ENCODE measurements at places on chromosomes 6 and 20.
A peak's percentile ranks its signal among the peaks of the same experiment; 100 is the strongest.

- DNase-seq: no peak
These were observed 88.2 kb downstream of the CDH26 start for GRCh38 chr20:60046436-60046835.

DNA sequence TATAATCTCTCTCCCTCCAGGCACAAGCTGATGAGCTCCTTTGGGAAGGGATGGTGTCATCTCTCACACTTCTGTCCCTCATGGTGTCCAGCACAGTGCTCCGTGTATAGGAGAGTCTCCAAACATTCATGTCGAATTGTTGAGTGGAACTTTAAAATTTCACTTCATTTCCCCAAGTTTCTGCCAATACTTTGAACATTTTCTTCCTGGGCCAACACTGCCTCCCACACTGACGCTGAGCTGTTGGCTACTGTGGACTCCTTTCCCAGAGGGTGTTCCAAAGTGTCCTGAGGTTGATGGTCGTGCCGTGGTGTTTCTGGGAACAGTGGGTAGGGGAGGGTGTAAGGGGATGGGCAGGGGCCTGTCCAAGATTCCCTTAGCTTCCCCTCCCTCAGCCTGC is 122.7 kb downstream of the TIAM2 start:
- no peak for DNase-seq

DNA sequence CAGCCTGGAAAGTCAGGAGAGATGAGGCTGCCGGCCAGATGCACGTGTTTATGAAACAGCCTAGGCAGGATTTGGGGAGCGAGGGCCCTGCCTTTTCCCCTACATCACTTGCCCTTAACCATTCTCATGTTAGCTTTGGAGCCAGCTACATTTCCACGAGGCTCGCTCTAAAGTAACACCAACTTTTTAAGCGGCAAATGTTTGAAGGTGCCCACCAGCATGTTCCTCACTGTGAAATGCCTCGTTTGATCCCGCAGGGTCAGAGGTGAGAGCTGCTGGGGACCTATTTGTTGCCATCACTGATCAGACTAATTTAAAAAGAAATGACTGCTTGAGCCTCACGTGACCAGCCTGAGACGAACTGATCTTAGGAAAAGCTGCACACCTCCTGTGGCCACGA is 51.6 kb upstream of the DACT2 start:
- no peak for DNase-seq

- no peak for DNase-seq
These were observed 7.5 kb downstream of the DIDO1 start for GRCh38 chr20:62918831-62919230.

DNA sequence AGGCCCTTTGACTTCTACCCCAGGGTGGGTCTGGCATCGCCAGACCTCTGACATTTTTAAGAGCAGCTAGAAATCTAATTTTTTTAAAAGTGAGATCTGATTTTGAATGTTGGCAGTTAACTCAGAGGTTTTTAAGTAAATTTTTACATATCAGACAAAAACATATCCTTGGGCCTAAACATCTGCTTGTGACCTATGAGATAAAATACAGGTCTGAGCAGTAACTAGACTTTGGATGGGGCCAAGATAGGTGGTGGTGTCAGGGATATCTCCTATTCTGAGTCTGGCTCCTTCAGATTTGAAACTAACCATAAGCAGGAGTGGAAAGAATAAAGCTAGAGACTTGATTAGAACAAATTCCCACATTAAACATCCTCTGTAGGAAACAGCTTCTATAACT is 17.6 kb downstream of the RALY start:
- no peak for DNase-seq

GRCh38 chr6:54107470-54108090 is 3.7 kb upstream of the MLIP start:
- DNase-seq: no peak

DNA sequence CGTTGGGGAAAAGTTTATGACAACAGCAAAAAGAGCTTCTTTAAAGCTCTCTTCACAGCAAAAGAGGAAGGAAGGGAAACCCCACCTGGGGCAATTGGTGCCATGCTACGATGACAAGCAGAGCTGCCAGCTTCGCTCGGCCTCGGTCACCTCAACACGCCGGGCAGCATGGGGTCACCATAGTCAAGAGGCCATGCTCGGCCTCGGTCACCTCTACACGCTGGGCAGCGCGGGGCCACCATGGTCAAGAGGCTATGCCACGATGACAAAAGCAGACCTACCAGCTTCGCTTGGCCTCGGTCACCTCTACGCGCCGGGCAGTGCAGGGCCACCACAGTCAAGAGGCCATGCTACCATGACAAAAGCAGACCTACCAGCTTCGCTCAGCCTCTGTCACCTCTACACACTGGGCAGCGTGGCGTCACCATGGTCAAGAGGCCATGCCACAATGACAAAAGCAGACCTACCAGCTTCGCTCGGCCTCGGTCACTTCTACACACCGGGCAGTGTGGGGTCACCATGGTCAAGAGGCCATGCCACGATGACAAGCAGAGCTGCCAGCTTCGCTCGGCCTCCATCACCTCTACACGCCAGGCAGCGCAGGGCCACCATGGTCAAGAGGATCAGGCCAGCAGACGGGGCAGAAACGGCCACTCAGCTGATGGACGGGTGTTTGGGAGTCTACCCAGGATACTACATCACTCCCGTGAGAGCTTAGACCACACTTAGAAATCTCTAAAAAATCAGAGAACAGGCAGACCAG is 12.1 kb downstream of the APMAP start:
- no peak for DNase-seq

DNA sequence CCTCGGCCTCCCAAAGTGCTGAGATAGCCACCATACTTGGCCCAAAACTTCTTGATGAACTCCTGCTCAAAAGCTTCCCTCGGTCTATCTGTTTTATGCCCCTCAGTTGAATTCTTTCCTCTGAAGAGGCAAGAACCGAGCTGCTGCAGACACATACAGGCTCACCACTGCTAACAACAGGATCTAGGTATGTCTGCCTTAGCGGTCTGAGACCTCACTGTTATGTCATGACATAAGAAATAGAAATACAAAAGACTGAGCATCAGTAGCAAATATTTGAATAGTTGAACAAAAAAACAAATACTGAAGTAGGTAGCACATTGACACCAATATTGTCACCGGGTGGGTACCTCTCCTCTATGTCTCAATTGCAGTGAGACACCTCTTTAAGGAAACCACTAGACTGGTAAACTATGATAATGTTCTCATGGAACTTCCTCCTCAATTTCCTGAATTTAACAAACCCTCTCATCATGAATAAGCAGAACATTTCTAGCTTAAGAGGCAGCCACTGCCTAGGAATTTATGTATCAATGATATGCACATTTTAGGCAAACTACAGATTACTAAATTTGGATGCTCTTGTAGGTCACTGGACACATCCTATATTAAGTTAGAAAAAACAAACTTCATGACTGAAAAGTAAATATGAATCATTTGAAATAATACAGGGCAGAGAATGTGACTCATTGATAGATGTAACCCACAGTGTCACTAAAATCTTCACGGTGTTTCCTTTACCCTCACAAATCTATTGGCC is 9.4 kb upstream of the STXBP5 start:
- peak; percentile 85 for DNase-seq

GRCh38 chr20:33790566-33790965 is 20.6 kb upstream of the CHMP4B start:
- DNase-seq: no peak

- DNase-seq: no peak
These were observed 62.6 kb downstream of the BACH2 start for GRCh38 chr6:90233994-90234393.

DNA sequence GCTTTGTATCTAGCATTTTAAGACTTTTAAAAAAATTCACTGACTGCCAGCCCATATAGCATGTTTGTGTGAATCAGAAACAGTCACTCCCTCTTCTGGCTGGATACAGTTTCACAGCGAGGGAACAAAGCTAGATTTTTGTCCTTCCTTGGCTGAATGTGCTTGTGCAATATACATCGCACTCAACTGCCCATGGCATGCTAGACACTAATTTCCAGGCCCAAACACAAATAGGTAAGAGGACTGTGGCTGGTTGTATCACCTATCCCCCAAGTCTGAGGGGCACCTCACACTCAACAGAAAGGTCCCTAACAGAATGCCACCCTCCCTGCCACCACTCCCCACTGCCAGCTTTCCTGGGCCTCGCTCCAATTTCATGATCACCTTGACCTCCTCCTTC is 16.2 kb upstream of the BLCAP start:
- DNase-seq: peak; percentile 35
